ENCODE measurements at places on chromosomes 4 and X. TPM values are rescaled to one million over a fixed set of nuclear protein-coding genes. Genes with fewer than 3 reads are reported as not detected.

The IBSP gene
- total RNA-seq = 0.95 TPM

The TRPC3 gene
- 0.20 TPM for total RNA-seq

The CHIC1 gene
- 7.4 TPM for total RNA-seq

The BEX3 gene
- 196 TPM for total RNA-seq

The PRR27 gene
- total RNA-seq = not detected

The TMEM164 gene
- 12.7 TPM for total RNA-seq

The FRAS1 gene
- total RNA-seq = 18.0 TPM

The SERTM2 gene
- not detected for total RNA-seq

The ZCCHC18 gene
- total RNA-seq = 6.8 TPM

The FAM120C gene
- 14.7 TPM for total RNA-seq

The PDGFC gene
- 131 TPM for total RNA-seq

DNA sequence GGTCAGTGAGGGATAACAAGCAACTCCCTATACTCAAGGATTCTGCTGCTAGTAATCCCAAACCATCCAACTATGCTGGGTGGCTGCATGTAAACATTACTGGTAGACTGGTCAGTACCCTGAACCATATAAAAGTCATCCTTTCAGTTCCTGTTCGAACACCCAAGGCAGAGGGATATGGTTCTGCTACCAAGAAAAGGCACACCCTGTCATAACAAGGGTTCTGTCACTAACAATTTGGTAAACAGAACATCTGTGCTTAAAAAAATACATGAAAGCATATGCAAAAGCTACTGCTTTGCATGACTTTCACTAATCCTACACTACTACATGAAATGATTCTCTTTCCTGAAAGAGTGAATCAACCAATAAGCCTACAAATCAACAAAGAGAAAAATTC, 76.8 kb upstream of the MCF2 start:
- no peak overlapping the region for H3K4me3 ChIP-seq
- DNase-seq = no peak
- no peaks in the 10 kb centered on the region for H3K4me1 ChIP-seq
- no peak overlapping the region for H3K27ac ChIP-seq

DNA sequence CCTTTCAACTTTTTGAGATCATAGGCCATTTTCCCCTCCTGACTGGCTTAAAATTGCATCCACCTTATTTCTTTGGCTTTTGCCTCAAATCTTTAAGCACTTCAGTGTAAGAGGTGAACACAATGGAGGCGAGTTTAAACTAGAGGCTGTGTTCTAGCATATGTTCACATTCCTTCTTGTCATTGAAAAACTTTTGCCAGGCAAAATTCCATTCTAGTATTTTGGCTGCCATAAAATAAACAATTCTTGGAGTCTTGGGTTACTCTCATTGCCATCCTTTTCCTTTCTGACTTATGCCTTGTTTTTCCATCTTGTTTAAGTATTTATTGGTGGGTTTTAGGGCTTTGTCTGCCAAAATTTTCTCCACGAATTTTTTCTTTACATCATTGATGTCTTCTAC, 137.3 kb upstream of the ANXA10 start:
- H3K4me1 ChIP-seq = no peaks in the 10 kb centered on the region
- H3K36me3 ChIP-seq = peaks cover 8% of the 10 kb centered on the region
- peaks cover 8% of the 10 kb centered on the region for H3K27me3 ChIP-seq
- no peak overlapping the region for H3K4me3 ChIP-seq

DNA sequence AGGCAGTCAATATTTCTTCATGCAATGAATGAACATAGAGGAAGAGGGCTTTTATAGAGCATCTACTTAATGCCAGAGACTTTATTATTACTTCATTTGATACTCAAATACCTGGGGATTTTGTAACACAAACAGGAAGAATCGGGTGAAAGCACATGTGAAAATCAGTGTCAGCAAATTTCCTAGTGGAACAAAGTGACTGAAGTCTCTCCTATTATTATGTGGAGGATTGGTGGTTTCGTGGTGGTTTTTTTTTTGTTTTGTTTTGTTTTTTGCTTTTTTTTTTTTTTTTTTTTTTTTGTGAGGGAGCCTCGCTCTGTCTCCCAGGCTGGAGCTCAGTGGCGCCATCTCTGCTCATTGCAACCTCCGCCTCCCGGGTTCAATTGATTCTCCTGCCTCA, 207.0 kb downstream of the RRAGB start:
- no peaks in the 10 kb centered on the region for H3K27me3 ChIP-seq
- DNase-seq = no peak
- no peak overlapping the region for H3K4me3 ChIP-seq
- no peak overlapping the region for H3K27ac ChIP-seq

DNA sequence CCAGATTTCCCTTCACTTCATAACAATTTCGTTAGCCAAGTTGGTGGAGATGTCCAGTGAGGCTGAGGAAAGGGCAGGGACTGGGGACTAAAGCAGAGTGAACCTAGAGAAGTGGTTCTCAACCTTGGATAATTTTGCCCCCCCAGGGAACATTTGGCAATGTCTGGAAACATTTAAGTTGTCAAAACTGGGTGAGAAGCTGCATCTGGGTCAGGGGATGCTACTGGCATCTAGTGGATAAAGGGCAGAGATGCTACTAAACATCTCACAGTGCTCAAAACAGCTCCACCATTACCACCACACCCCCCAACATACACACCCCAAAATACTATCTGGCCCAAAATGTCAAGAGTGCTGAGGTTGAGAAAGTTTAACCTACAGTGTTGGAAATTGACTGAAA, 32.0 kb upstream of the FGF16 start:
- no peak overlapping the region for H3K4me3 ChIP-seq
- no peak overlapping the region for H3K27ac ChIP-seq
- no peaks in the 10 kb centered on the region for H3K27me3 ChIP-seq
- no peaks in the 10 kb centered on the region for H3K4me1 ChIP-seq
- no peaks in the 10 kb centered on the region for H3K36me3 ChIP-seq

GRCh38 chr4:71253545-71253944, 85.3 kb upstream of the SLC4A4 start:
- peaks cover 8% of the 10 kb centered on the region for H3K36me3 ChIP-seq
- DNase-seq = no peak
- no peak overlapping the region for H3K4me3 ChIP-seq
- H3K27ac ChIP-seq = no peak overlapping the region
- peaks cover 39% of the 10 kb centered on the region for H3K4me1 ChIP-seq

DNA sequence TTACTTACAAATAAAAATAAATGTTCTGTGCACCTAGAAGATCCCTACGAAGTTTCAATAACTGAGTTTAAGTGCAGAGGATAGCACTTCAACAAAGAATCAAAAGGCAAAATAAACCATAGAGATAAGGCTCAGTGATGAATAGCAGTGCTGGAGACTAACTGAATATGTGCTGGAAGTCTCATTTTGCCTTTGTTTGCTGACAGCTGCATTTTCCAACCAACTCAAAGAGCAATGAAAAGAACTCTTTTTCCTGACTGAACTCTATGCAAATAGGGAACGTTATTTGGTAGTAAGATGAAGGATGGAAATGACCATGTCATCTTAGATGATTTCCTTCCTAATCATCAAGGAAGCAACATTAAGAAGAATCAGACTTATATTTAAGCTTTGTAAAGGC, 32.7 kb upstream of the ADH7 start:
- DNase-seq = no peak
- H3K36me3 ChIP-seq = no peaks in the 10 kb centered on the region
- H3K4me1 ChIP-seq = no peaks in the 10 kb centered on the region
- H3K4me3 ChIP-seq = no peak overlapping the region
- H3K27me3 ChIP-seq = peaks cover 18% of the 10 kb centered on the region

- H3K4me1 ChIP-seq = peaks cover 49% of the 10 kb centered on the region
- H3K27ac ChIP-seq = peak overlapping the region; percentile 73
- H3K4me3 ChIP-seq = no peak overlapping the region
- DNase-seq = no peak
- H3K27me3 ChIP-seq = no peaks in the 10 kb centered on the region
These were observed 50.6 kb downstream of the JADE1 start for GRCh38 chr4:128859887-128860677.

GRCh38 chr4:86013621-86014020, 346.2 kb downstream of the MAPK10 start:
- no peak overlapping the region for H3K27ac ChIP-seq
- H3K27me3 ChIP-seq = no peaks in the 10 kb centered on the region
- H3K4me3 ChIP-seq = no peak overlapping the region
- DNase-seq = no peak

DNA sequence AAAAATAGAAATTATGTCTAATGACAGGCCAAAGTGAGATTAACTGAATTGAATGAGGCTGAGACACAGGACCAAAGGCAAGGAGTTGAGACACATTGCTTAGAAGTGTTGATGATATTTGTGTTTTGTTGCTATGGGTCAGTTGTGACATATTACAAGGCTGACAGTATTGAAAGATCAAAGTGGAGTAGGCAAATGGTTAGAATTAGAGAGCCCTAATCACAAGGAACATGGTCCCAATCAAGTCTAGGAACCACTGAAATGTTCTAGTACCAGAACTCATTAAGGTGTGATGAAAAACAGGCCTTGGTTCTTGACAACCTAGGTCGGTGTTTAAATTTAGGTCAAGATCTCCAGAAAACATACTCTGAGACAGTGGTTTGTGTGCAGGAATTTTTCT, 896.3 kb upstream of the HS3ST1 start:
- no peaks in the 10 kb centered on the region for H3K27me3 ChIP-seq
- no peaks in the 10 kb centered on the region for H3K36me3 ChIP-seq
- H3K27ac ChIP-seq = no peak overlapping the region
- no peaks in the 10 kb centered on the region for H3K4me1 ChIP-seq
- no peak for DNase-seq
- no peak overlapping the region for H3K4me3 ChIP-seq

DNA sequence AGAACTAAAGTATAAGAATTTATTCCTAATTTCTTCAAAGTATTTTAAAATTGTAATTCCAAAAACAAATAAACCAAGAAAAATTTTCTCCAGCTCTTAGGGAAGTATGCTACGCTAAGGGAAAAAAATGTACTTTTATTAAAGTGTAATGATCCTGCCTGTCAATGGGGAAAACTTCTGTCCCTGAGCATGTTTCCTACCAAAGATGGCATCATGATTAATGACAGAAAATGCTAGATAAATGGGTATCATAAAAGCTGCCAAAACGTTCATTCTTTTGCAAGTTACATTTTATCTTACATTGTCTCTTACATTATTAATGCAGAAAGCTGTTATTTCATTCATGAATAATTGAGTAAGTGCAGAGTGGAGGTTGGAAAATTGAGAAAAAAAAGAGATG, 443.4 kb downstream of the TECRL start:
- peaks cover 2% of the 10 kb centered on the region for H3K27me3 ChIP-seq
- no peaks in the 10 kb centered on the region for H3K36me3 ChIP-seq
- no peak for DNase-seq
- no peak overlapping the region for H3K4me3 ChIP-seq
- no peak overlapping the region for H3K27ac ChIP-seq

- H3K4me3 ChIP-seq = no peak overlapping the region
- peaks cover 19% of the 10 kb centered on the region for H3K27me3 ChIP-seq
- H3K27ac ChIP-seq = no peak overlapping the region
- H3K4me1 ChIP-seq = no peaks in the 10 kb centered on the region
- no peaks in the 10 kb centered on the region for H3K36me3 ChIP-seq
- no peak for DNase-seq
These were observed 964.9 kb upstream of the GRIA3 start for GRCh38 chrX:122219226-122219625.

DNA sequence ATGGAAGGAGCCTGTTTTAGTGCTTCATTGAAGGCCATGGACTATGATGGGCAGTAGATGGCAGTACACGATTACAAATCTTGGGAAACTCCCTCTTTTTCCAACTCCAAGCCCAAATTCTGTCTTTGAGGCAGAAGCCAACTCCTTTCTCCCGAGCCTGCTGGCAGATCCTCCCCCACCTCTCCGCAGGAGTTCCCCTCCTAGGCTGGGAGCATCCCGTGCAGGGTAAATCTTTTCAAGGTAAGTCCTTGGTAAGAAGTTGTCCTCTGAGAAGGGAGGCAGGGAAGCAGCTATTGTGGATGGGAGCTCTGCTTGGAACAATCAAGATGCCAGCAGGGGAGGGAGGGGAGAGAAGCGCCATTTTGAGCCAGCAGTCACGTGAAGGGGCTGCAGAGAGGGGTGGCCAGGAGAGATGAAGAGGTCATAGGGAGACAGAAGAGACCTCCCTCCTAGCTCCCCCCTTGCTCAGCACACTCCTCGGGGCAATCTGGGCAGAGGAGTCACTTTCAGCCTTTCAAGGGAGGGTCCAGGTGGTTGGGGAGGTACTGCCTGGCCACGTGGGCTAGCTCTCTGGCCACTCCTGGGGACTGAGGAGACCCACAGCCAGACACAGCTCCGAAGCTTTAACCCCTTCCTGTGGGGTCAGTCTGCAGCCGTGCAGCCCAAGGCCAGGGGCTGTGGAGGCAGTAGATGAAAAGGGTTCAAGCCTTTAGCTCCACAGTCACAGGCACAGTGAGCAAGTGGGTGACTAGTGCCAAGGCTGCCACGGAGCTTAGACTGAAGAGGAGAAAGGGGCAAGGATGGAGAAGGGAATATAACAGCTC, 9.6 kb downstream of the CC2D2A start:
- H3K4me1 ChIP-seq = peaks cover 28% of the 10 kb centered on the region
- no peaks in the 10 kb centered on the region for H3K27me3 ChIP-seq
- peaks cover 17% of the 10 kb centered on the region for H3K36me3 ChIP-seq
- no peak for DNase-seq
- H3K27ac ChIP-seq = peak overlapping the region; percentile 97

GRCh38 chr4:127149086-127149485, 483.7 kb upstream of the INTU start:
- DNase-seq = no peak
- peaks cover 4% of the 10 kb centered on the region for H3K36me3 ChIP-seq
- no peak overlapping the region for H3K4me3 ChIP-seq
- H3K27ac ChIP-seq = no peak overlapping the region
- H3K4me1 ChIP-seq = peaks cover 4% of the 10 kb centered on the region

Data from chondrocyte (in vitro differentiated cells).